ENCODE measurements at places on chromosomes 11 and 22.

DNA sequence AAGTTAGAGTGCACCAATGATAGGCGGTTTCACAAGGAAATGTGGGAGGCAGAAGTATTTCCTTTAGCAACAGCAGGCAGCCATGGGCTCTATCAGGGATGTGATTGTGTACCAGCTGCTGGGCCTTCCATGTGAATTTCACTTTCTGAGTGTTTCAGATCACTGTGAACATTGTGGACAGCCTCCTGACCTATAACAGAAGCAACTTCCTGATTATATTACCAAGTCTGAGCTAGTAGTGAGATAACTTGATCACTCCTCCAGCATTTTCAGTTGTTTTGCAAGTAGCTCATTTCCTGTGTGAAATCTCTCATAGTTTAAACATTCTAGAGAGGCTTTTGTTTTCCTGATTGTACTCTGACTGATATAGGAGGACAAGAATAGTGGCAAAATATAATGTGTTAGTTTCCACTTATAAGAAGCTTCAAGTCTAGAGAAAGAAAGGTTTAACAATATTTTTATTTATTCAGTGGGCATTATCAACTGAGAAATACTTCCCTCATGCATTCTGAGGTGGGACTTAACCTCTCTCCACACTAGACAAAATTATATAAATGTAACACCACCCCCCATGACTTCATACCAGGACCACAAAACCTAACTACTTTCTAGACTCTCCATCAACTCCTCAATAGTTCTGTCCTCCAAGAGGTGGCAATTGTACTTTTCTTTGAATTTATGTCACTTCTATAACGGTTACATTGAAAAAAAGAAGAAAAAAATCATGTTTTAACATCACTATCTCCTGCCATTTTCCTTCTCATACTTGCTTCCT is 184.2 kb upstream of the LUZP2 start:
- DNase-seq, result no peak

- no peak for DNase-seq
These were observed 31.3 kb upstream of the DRD2 start for GRCh38 chr11:113506461-113506860.

DNA sequence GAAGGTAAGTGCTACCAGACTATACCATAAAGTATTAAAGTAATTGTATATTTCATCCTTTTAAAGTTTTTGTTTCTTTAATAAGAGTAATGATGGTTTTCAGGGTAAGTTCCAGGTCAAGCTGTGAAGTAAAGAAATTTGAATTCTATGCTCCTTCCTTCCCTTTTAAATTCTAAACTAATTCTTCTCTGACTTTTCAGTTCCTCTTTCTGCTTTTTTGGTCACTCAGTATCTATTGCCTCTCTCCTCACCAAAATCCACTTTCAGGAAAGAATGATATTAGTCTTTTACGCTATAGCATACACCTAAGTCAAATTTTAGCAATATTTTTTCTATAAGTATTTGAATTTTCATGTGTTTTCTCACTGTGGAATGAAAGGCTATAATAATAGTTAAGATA is 8.2 kb downstream of the MMP8 start:
- DNase-seq, result no peak

DNA sequence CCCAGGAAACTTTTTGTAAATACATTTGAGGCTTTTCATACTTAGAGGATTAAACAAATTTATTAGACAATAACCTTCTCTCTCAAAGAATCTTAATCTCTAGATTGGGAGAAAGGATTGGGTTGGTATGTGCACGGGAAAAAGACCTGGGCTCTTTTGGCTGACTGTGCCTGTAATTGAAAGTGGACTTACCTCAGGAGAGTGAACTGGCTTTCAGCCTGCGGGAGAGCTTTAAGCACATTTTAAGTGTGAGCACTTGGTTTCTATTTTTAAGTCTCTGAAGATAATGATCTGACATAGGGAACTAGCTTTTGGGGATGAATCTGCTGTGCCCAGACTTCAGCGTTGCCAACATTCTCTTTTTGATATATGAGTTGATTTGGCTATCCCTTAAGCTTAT is 35.8 kb downstream of the UVRAG start:
- no peak for DNase-seq

GRCh38 chr11:118434553-118435289 is 1.6 kb upstream of the KMT2A start:
- DNase-seq, result peak; percentile 68

- no peak for DNase-seq
These were observed 75.4 kb upstream of the DDI1 start for GRCh38 chr11:103961010-103961409.

DNA sequence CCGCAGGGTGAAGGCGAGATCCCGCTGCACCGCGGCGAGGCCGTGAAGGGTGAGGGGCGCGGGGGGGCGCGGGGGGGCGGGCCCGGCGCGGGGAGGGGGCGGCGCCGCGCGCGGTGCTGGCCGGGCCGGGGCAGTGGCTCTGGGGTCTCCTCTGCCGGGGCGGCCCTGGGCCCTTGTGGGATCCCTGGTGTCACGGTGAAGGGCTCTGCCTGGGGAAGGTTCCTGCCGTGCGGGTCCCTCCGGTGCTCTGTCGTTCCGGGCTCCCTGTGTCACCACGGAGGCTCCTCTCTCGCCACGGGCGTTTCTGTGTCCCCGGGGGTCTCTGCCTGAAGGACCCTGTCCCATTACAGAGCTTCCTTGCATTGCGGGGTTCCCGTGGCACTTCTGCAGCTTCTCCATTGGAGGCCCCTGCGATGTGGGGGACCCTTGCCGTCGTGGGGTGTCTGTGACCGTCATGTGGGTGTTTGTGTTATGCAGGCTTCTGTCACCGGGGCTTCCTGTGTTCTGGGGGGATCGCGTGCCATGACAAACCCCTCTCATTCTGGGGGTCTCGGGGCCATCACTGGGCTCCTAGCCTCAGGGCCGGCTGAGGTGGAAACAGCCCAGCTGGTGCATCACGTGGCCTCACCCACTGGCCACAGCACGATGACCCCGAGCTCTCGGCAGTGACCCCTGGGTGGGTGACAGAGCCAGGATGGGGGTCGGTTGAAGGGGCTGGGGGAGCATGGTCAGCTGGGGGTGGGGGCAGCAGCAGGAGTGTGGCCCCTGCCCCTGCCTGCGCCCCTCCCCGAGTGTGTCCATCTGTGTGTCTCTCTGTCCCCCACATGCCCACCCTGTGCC is 25.3 kb downstream of the SHANK3 start:
- no peak for DNase-seq

- no peak for DNase-seq
These were observed 28.1 kb downstream of the MTMR2 start for GRCh38 chr11:95895815-95896214.

GRCh38 chr11:67252831-67253239 is 13.4 kb upstream of the GRK2 start:
- DNase-seq, result no peak

DNA sequence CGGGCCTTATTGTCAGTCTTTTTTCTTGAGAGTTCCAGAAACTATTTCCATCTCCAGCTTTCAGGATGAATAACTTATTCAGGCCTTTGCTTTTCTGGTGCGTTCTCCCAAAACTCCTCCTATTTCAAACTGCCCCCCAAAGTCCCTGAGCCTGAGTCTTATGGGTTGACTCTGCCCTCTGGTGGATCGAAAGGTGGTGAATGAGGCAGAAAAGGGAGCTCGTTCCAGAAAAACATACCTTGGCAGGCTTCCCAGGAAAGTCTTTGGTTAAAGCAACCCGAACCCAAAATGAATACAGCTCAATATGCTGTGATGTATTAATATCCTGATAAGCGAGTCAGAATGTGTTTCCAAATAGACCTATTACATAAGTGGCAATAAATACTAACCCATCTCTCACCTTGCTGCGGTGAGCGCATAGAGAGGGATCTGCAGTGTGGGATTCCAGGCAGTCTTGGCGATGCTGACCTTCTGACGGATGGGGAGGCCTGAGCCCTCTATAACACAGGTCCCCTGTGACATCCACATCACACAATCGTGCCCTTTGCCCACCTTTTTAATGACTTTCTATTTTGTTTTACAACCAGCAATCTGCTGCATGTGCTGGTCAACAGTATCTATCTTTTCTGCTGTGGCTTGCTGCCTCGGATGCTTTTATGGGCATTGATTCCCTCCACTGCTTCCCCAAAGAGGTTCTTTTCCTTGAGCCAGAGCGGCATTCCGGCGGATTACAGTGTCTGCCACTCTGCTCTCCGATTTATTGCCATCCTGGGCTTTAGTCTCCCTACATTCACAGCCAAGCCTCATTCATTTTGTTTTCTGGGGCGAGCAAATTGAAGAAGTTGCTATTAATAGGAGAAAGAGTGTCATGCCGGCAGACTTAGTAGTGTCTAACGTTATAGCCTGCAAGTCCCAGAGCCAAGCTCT is 756.8 kb downstream of the NTM start:
- DNase-seq, result peak; percentile 70

DNA sequence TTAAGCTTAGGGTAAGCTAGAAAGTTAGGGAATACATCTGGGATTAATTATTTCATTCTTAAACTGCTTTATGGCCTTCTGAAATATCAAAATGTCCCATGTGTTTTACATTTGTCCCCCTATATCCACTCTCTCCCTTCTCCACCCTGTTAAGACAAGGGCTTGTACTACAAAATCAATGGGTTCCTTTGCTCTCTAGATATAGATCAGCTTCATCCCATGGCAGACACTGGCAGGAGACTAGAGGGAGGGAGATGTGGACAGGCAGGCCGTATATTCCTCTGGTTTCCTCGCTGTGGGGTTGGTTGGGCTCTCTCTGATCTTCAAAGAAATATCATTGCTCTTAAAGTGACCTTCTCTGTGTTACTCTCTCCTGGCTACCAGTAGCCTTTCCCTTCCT is 1281.0 kb downstream of the LRRC4C start:
- DNase-seq, result no peak

Measured in NCI-H1694 (cell line).